ENCODE measurements at places on chromosomes 7 and 10.
A peak's percentile ranks its signal among the peaks of the same experiment; 100 is the strongest.

DNA sequence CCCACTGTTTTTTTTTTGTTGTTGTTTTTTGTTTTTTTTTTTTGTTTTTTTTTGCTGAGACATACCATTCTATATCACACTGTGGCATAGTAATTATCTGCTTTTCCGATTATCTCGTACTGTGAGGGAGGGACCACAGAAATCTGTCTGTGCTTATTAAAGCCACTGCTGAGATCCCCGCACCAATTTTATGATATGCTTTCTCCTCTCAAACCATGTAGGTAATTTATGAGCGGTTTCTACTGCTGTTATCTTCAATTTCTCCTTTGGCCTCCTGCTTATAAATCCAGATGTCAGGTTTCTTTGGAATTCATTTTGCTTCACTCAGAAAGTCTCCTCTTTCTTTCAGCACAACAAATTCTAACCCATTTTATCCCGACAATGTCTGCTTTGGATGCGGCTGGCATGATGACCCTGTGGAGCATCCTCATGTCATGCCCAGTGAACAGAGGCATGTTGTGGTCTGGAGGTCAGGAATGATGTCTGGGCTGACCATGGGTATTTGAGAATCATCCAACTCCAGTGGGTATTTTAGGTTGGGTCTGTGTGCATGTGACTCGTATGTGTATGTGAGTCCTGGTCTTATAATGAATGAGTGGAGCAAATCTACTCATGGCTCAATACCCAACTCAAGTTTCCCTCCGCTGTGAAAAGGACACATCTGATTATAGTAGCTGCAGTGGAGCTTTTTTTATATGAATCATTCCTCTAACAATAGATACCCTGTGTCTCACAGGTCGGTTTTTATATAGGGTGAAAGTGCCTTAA is 213.4 kb downstream of the GALNT17 start:
- no peak for DNase-seq

DNA sequence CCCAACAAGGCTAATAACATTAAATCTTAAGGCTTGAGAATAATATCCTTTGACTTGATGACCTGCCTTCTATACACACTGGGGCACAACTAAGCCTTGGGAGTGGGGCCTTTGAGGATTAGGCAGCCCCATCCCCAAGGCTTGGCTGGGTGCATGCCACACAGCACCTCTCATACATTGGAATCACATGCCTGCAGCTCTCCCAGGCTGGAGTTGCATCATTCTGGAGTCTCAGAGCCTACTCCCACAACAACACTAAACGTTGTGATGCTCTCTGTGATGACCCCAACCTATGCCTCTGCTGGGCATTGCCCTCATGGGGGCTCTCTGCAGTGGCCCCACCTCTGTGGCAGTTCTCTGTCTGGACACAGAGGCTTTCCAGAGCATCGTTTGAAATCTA is 31.9 kb upstream of the SGCE start:
- DNase-seq = no peak

GRCh38 chr10:77430530-77430929 is 207.1 kb downstream of the KCNMA1 start:
- DNase-seq = no peak

DNA sequence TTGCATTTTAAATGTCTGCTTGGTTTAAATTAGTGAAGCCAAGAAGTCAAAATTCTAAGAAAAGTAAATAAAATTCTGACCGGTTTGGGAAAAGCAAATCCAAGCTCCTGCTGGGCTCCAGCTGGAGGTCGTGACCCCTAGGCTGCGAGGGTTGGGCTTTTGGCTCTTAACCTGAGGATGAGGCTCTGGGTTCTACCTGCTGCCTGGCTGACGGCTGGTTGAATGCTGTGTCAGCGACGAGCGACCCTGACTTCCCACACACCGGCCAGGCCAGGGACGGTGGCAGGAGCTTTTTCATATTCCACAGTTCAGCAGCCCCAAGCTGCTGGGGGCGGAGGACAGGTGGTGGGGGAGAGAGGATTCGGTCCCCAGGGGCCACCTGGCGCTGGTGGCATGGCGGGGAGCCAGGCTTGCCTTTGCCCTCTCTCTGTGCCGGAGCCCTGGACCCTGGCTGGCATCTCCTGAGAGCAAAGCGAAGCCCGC is 843 bp upstream of the PLPP4 start:
- DNase-seq = no peak

- DNase-seq = no peak
Measured at GRCh38 chr7:37310327-37311080, 138.2 kb downstream of the ELMO1 start.

DNA sequence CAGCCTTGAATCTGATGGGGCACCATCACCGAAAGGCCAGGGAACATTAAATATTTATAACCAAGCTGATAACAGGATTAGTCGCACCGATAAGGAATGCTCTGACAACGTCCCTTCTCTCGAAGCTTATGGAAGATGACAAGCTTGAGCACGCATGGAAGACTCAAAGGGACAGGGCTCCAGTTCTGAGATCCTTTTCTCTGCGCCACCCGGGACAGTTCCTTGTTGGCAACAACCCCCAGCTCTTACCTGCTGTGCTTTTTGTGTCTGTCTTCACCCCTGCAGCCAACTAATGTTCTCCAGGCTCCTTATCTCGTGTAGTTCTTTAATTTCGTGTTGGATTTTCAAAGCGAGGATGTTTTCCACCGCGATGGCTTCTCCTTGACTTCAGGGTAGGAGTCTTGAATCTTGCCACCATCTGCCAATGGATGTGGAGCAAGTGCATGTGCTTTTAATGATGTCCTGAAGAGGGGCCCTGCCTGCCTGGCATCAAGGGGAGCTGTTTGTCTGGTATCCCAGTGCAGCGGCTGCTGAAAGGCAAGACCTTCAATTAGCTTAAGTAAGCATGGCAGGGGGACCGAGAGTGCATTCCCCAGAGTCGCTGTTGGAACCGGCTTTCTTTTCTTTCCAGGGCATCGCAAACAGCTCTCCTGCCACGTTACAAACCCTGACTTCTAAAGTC is 354 bp upstream of the FERD3L start:
- no peak for DNase-seq

DNA sequence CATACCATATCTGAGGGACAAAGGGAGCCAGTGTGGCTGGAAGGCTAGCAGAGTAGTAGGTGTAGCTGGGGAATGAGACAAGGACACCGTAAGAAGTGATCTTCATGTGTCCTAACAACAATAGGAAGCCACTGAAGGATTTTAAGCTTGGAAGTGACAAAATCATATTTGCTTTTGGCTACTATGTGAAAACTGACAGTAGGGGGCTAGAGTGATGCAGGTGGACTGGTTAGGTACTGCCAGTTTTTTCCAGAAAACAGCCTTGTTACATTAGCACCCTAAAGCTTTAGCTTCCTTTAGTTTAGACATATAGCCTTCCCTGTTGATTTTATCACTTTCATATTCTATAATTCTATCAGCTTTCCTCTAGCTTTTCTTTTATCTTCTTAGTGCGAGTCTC is 637.1 kb downstream of the ANKRD7 start:
- no peak for DNase-seq

- peak; percentile 35 for DNase-seq
Measured at GRCh38 chr10:86958116-86958900, at the start of gene SNCG. Gene SNCG, plus strand, starts transcription at chr10:86958599. Its CDS starts 99 bp downstream, at chr10:86958698.

DNA sequence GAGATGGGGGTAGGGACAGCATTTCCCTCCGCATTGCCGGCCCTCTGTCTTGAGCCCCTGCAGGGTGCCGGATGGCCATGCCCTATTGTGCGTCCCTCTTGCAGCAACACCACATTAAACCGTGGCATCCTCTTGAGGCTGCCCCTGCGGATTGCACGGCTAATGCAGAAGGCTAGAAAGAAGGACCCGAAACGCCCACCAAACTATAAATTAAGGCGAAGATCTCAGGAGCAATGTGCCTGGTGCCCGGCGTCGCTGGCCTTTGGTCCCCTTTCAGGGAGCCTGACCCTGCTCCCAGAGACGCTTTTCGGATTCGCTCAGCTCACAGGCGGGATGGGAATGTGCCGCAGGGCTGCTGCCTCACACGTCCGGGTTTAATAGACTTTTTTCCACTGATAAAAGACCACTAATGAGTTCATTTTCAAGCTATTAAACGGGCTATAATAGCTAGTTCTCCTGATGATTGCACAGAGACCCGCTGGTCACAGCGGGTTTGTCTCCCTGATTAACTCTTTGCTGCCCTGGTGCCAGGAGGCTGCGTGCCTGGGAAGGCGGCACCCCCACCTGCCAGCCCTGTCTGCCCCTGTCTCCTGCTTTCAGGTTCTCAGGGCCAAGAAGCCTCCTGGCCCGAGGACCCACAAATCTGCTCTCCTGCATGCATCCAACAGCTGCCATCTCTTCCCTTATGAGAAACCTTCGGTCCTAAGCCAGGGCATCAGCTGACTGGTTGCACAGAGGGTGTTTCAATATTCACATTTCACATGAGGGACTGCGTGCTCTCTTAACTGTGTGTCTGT is 128.3 kb downstream of the ADARB2 start:
- DNase-seq = no peak

GRCh38 chr10:29657719-29658274 is 23.0 kb upstream of the SVIL start:
- DNase-seq = no peak

- DNase-seq = peak; percentile 83
Measured at GRCh38 chr7:2820508-2820934, 23.6 kb downstream of the GNA12 start.

- DNase-seq = no peak
Measured at GRCh38 chr7:152699079-152699478, 23.1 kb upstream of the XRCC2 start.

DNA sequence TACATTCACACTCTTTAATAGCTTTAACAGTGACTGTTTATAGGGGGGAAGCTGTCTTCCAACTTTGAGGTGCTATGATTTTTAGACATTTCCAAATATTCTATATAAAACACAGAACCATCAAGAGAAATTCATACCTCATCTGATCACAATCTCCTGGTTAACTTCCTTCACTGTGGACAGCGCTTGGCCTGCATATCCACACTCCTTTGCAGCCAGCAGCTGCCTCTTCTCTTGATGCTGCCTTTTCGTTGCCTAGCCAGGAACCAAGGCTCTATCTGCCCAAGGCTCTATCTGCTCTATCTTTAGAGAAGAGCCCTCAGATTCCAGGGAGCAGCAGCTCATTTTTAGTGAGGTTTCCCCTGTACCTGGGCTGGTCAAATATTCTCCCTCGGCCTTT is 252.0 kb downstream of the PTEN start:
- no peak for DNase-seq

DNA sequence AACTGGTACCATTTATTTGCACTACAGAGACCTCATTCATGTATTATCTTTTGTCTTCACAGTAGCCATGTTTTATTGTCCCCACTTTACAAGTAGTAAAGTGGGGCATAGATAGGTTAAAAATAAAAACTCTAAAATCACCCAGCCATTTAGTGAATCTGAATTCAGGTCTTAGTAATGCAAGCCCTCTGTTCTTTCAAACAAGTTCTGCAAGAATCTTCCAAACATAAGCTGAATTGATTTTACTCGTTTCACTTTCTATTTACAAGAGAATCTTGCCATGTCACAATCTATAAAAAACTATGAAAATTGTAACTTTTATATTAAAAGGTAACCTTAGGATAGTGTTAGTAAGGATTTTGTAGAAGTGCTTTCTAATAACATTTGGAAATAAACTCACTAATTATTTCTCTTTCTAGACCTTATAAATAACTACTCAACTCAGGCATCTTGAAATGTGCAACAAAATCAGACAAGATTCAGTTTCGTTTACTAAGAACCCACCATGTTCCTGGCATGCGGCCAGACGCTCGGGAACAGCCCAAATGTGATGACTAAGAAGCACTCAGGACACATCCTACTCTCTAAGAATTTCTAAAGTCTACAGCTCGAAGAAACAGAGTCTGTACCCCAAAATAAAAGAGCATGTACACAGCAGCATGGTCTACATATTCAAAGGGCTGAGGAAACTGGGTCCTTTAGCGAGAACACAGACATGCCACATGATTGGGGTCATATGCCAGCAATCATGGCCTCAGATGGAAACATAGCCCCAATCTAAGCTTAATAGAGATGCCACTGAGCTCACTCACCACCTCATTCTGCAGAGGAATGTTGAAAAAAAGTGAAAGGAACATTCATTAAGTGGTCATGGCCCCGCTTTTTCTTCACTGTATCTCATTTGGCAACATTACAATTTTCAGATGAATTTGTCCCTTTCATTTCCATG is 167.6 kb downstream of the AMPH start:
- DNase-seq = no peak

- no peak for DNase-seq
Measured at GRCh38 chr7:138400400-138400886, 59.6 kb upstream of the TRIM24 start.

DNA sequence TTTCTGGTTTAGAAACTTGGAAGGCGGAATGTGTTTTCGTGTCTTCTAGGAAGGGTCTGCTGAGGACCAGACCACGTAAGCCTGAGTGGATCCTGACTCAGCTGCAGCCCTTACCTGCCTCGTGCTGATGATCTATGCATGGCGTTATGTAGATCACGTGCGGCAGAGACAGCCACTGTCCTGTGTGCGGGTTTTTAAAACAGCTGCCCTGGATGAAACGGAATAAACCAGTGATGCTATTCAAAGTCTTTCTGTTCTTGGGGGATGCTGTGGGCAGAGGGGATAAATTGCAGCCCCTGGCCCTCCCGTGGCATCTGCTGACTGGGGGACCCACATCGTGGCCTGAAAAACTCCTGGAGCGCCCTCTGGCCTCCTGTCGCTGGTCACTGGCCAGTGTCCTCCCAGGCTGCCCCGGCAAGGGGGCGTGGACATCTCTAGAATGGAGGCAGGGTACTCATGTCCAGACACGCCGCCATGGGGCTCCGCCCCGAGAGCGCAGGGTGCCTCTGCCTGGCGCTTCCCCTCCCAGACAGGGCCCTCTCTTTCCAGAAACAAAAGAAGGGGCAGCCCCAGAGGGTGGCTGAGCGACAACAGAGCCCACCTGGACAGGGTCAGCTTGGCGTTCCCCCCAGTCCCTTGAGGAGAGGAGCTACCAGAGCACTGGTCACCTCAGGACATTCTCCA is 13.2 kb downstream of the ALKBH4 start:
- DNase-seq = no peak

DNA sequence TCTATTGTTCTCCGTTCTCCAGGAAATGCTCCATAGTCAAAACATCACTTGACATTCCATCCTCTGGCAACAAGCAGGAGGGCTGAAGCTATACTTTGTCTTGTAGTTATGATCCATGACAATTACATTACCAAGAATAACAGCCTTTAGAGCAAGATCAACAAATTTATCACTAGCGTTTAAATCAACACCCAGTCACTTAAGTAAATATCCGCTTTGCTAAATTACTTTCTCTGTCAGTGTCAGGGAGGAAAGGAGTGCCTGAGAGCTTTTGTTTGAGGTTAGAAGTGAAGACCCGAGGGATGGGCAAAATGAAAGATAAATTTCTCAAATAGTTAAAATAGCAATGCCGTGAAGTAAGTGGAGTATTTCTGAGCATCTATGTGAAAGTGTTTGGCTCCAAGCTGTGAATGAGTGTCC is 236.1 kb upstream of the BMPER start:
- DNase-seq = peak; percentile 37

GRCh38 chr7:51340936-51341335 is 24.3 kb upstream of the COBL start:
- no peak for DNase-seq

DNA sequence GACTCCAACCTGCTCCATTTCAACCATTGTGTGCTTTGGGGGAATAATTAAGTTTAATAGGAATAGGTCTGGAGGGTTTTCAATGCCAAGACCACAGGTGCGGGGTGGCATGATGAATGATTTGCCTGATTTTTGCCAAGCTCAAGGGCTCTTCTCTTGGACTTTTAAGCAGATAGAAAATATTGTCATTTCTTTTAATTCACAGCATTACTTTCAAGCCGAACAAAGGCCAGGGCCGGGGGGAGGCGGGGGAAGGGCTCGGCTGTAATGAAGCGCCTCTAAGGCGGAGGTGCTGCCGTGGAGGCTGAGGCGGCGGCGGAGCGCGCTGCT is 6.5 kb downstream of the PTF1A start:
- DNase-seq = no peak
